Right ventricle myocardium superior (tissue), 1 donor: ENCODE measurements at places on chromosomes 1 and 21.

DNA sequence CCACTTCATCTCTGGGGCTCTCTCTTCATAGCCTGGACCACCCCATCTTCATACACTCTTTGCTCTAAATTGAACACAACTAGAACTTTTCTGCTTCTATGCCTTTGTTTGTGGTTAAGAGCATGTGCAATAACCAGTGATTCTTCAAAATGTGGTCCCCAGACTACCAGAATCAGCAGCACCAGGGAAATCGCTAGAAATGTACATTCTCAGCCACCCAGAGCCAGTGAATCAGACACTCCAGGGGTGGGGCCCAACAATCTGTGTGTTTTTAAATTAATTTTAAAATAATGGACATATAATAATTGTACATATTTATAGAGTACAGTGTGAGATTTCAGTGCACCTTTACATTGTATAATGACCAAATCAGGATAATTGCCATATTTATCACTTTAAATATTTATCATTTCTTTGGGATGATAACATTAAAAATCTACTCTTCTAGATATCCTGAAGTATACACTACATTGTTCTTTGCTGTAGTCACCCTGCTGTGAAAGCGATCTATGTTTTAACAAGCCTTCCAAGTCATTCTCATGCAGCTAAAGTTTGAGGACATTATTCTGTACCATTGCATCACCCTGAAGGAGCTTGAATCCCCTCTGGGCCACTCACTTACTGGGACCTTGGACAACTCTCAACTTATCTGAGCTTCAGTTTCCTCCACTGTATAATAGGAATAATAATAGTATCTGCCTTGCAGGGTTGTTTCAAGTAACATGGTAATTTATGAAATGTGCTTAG is 10.8 kb downstream of the GRHL3 start:
- DNase-seq: no peak

DNA sequence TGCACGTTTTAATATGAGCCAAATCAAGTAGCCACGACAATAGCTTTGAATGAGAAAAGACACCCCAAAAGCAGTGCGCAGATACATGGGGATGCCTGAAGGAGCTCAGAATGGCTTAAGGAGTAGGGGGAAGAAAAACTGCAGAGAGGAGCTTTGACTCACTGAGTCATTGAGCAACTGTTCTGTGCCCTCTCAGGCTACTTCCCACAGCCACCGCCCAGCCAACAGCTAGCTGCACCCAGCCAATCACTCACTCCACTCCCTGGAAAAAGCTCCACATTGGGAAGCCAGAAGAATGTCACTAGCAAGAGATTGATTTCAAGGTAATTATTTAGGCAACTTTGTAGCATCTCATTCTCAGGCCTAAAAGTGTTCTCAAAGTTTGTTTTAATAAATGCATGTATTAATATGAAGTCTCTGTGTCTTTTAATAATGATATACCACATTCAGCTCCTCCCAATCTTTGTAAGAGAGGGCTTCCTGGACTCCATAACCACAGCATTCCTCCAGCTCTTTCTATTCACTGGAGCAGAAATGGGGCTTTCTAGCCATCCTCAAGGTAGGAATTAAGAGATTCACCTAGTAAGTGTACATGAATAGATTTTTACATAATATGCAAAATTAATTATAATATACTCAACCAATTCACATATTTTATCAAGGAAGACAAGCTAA is 16.8 kb downstream of the DUSP10 start:
- peak; percentile 68 for DNase-seq

- peak; percentile 13 for DNase-seq
Measured at GRCh38 chr1:109275706-109276345, 7.1 kb downstream of the PSRC1 start.

- no peak for DNase-seq
Measured at GRCh38 chr21:35048183-35048601, 910 bp downstream of the RUNX1 start.

DNA sequence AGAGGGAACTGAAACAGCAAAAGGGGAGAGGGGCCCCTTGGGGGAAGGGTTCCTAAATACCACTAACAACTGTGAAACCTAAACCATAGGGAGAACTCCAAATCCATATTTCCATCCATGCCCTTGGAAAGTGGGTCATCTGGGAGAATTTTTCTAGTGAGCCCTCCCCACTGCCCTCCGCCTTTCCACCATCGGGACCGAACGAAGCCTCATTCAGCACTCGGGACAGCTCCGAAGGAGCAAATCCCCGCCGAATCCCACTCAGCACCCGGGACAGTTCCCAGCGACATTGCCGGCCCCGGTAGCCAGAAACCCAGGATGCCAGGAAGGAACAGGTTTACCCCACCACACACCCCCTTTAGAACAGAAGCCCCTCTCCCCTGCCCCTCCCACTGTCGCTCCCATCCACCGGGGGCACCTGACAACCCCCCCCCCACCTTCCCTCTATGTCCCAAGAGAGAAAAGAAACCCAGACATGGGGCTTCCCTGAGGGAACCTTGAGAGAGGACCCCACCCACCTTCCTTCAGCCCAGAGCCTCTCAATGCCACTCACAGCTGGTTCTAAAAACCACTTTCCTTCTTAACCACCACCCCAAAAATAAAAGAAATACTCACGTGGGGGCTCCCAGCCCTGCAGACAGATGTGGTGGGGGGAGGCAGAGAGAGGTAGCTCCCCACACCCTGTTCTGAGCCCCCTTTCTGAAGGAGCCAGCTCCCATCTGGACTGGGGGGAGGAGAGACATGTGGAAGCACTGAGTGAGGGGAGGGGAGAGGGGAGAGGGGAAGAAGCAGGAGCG is 4.5 kb downstream of the DLGAP3 start:
- peak; percentile 73 for DNase-seq

GRCh38 chr1:157145076-157145475 is 6.9 kb upstream of the ETV3 start:
- no peak for DNase-seq

DNA sequence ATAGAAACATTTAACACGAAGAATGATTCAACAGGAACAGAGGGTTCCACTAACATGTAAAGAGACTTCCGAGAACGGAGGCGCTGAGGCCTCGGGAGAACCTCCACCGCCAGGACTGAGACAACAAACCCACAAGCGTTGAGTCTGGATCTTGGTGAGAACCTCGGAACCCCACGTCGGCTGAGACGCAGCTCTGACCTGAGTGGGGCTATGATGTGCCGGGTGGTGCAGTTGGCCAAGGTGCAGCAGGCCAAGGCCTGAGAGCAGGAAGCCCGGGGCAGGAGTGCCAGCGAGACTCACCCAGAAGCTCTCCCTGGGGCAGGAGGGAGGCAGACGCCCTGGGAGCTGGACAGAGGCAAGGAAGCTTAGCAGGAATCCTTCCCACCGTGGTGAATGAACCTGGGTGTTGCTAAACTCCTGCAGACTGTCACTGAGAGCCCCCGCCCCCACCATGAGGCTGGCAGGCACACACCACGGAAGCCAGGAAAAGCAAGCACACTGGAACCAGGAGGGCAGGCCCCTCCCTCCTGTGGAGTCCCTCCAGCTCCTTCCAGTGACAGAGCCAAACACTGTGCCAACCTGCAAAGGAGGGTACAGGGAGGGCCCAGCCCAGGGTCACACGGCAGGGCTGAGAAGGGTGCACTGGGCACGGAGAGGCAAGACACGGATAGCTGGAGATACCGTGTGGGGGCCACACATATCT is 34.8 kb downstream of the WDR4 start:
- peak; percentile 74 for DNase-seq

- DNase-seq: peak; percentile 60
Measured at GRCh38 chr1:9181990-9182783, 52.4 kb upstream of the H6PD start.

- no peak for DNase-seq
Measured at GRCh38 chr1:207831517-207832327, 79.2 kb downstream of the CD34 start.

DNA sequence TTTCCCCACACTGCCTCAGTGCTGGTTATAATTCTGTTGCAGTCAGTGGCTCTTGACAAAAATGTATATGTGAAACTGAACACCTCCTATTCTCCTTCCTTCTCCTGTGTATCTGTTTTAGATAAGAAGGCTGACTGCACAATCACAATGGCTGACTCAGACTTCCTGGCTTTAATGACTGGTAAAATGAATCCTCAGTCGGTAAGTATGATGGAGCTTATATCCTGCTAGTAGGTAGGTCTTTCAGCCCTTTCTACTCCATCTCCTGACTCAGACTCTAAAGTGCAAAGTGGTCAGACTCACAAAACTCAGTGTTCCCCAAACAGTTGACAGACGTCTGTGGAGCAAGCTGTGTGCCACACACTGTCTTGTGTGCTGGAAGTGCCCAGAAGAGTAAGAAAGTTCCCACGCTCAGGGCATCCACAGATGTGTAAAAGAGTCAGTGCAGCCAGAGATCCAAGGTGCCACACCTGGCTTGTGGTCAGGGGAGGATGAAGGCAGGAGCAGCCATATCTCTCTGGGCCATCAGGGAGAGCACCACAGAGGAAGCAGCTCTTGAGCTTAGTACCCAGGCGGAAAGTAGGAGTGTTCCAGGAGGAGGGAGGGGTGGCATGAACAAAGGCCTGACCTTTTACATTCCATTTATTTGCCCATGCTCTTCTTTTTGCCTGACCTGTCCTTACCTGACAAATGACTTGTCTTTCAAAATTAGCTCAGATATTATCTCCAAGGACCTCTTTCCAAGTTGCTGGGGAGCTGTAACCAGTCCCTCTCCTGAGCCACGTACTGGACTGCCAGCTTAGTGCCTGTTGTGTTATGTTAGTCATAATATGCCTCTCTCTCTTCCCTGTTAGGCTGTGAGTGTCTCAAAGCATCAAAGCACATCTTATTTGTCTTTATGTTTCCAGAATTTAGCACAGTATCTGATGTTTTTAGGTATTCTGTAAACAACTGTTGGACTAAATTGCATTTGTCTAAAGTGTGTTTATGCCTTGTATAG is 14.0 kb upstream of the PODN start:
- DNase-seq: no peak

- DNase-seq: no peak
Measured at GRCh38 chr1:7698641-7699040, 72.5 kb upstream of the VAMP3 start.

DNA sequence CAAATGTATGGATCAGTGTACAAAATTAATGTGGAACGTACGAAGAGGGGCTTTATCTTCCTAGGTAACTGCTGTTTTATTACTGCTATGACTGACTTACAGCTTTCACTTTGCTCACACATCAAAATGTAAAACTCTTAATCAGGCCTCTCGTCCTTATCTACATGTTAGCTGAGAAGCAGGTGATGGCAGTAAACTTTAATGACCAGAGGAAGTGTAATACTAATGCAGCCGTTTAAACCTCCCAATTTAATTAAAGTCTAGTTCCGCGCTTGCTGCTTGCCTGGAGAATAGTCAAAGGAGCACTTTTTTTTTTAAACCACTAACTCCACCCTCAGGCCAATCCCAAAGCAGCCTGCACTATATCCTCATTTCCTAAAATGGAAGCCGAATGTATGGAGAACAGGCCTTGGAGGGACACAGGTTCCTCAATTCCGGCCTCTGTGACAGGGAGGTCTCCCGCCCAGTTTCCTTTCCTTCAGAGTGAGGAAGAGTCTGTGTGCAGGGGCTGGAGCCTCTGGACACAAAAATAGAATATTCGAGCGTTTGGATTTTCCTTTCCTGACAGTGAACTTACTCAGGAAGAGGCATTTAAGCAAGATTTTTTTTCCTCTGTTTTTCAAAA is 36.7 kb upstream of the RASAL2 start:
- no peak for DNase-seq

GRCh38 chr1:192887426-192887825 is 78.6 kb downstream of the RGS2 start:
- DNase-seq: no peak

DNA sequence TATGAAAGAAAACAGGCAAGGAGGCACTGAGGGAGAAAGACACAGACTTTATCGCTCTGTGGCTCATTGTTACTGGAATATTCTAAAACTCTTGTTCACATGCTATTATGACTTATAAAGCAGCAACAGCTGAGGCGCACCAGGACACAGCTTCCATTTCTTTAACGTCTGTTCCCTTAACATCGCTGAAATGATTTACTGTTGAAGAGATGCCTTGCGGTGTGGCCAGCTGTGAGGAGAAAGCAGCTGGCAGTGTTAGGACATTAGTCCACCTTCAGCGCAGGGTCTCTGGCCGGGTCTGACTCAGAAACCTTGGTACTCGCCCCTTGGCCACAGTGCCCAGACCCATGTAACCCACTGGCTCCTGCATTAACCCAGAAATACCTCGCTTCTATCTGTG is 3.1 kb upstream of the PER3 start:
- no peak for DNase-seq

DNA sequence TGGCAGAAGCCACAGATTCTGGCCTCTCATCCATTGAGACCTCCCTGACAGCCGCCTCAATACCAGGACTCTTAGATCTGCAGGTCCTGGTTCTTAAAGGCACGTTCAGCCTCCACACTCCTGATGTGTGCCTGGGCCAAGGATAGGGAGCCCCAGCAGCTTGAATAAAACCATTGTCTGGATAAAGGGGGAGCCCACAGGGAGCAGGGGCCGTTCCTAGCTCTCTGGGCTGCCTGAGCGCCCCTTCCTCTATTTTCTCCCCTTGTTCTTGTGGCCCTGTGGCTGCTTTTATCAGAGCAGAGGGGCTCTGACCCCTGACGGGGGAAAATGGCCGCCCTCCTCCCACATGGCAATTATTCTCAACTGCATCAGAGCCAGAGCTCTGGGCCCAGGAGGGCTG is 200.8 kb downstream of the HUNK start:
- DNase-seq: no peak

- no peak for DNase-seq
Measured at GRCh38 chr1:114154146-114154962, 685 bp upstream of the SYT6 start.

- no peak for DNase-seq
Measured at GRCh38 chr1:85849660-85850059, 141.4 kb upstream of the ZNHIT6 start.

DNA sequence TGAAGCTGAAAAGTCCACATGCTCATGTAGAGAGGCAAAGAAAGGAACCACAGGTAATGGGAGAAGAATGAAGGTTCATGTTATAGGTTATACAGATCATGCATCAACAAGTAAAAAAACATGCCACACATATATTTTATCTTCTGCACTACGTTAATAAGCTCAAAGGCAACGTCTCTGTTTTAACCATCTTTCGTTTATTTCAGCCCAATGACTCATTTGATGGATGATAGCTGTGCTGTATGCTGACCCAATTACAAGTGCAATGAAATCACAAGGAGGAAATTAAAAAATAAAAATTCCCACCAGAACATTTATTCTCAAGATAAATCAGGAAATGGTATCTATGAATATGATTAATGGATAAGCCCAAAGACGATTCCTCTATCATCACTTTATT is 24.6 kb downstream of the XCL1 start:
- no peak for DNase-seq

- DNase-seq: no peak
Measured at GRCh38 chr1:109488201-109488600, 4.5 kb downstream of the ATXN7L2 start.
